ENCODE measurements at places on chromosomes 12 and 14.

DNA sequence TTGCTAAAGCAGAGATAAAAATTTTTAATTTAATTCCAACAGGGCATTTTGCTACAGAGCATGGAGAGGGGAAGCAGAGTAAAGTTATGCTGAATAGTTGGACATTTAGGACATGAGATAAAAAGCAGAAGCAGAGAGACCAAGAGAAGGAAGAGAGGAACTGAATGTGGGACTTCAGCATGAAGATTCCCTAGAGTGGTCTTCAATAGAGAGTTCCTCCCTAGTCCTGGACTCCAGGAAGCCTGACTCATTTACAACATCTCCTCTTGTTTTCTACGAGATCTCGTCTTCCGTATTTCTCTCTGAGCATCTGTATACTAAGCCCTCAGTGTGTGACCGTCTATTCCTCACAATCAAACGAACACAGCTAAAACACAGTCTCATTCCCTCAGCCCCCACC is 35.2 kb upstream of the IFT81 start:
- DNase-seq: no peak

GRCh38 chr14:42224053-42224888 is 617.6 kb downstream of the LRFN5 start:
- DNase-seq: peak; percentile 60

DNA sequence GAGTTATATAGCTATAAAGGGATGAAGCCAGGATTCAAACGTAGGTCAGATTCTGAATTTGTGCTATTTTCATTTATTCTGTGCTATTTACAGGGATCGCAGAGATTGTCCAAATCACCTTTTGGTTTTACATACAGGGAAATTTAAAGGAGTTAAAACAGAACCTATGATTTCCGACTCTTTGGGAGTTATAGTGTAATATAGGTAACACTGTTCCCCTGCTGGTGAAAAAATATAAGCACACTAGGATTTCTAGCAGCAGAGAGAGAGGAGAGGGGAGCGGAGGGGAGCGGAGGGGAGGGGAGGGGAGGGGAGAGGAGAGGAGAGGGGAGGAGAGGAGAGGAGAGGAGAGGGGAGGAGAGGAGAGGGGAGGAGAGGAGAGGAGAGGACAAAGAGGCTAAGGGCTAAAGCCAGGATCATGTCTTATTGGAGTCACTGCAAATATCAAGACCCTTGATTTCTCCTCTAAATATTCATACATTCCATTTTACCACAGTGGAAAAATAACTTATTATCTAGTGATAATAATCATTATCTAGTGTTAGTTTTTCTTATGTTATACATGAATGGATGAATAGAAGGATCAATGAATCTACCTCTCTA is 46.2 kb upstream of the KCNH5 start:
- no peak for DNase-seq

DNA sequence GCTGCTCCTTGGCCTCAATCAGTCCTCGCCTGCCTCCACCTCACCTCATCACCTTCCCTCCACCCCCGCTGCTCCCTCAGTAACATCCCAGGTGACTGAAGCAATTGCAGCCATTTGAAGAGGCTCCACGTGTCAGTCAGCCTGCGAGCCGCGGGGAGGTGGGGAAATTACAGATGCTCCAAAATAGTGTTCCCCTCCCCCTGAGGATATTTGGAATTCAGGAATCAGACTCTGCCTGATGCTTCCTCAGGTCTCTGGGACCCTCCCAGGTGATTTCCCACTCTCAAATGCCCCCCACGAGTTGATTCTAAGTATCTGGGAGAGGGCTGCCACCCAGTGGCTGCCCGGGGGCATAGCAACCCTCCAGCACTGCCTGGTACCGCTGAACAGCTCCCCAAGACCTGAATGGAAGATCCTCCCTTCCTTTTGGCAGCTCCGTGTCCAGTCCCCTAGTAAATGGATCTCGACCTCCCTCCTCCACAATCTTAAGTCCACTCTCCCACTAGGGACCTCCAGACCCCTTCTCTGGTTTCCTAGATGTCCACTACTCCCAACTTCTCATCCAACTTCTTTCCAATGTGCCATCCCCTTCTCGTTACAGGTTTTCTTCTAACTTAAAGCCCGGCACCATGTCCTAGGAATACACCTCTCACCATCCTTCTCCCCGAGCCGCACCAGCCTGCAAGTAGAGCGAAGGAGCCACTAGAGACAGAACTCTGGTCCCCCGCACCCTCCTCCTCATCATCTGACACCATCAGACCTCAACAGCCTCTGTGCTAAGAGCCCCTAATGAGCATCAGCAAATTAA is 1.4 kb upstream of the ASIC1 start:
- DNase-seq: peak; percentile 28

DNA sequence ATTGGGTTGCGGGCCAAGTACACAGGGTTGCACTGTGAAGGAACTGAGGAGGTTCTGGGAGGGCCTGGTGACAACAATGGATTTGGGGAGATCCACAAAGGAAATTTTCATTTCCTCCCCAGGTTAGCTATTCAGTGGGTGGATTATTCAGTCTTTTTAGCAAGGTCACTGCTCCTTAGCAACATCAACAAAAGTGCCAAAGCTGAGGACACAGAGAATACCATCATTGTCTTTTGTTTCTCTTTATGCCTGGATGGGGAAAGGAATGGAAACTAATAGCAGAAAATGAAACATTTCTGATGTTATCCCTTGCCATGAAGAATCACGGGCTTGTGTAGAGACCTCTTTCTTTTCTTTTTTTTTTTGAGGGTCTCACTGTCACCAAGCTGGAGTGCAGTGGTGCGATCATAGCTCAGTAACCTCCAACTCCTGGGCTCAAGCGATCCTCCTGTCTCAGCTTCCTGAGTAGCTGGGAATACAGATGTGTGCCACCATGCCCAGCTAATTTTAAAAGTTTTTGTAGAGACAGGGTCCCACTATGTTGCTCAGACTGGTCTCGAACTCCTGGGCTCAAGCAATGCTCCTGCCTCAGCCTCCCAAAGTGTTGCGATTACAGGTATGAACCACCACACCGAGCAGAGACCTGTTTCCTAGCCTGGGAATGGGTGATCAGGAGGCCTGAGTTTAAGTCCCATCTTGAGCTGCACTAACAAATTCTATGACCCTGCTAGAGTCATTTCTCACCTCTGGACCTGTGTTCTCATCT is 6.5 kb downstream of the PPP1R3E start:
- no peak for DNase-seq

DNA sequence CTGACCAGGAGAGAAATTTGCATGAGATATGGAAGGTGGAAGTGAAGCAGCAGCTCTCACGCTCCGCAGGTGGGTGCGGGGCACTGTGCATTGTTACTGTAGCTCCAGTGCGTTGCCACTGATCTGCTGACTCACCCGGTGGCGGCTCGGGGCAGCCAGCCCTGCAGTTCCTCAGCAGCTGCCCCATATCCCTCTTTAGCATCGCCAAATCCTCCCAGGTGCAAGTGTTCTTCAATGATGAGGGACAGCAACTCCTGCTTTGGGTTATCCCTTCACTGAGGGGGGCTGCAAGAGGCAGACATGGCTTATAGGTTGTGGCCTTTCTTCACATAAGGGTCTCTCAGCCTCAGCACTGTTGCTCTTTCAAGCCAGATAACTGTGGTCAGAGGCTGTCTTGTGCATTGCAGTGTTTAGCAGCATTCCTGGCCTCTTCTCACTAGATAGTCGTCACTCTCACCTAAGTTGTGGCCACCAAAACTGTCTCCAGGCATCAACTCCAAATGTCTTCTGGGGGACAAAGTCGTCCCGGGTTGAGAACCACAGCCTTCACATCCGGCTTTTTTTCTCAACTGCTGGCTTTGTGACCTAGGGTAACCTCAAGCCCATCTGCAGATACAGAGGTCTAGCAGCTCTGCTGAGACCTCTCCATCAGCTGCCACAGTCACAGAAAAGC is 180.8 kb downstream of the EFCAB11 start:
- DNase-seq: peak; percentile 13

GRCh38 chr14:32692441-32692840 is 246.2 kb upstream of the NPAS3 start:
- no peak for DNase-seq

GRCh38 chr14:60495946-60496345 is 10.1 kb upstream of the C14orf39 start:
- no peak for DNase-seq

GRCh38 chr12:58368001-58368400 is 426.6 kb downstream of the ATP23 start:
- no peak for DNase-seq

DNA sequence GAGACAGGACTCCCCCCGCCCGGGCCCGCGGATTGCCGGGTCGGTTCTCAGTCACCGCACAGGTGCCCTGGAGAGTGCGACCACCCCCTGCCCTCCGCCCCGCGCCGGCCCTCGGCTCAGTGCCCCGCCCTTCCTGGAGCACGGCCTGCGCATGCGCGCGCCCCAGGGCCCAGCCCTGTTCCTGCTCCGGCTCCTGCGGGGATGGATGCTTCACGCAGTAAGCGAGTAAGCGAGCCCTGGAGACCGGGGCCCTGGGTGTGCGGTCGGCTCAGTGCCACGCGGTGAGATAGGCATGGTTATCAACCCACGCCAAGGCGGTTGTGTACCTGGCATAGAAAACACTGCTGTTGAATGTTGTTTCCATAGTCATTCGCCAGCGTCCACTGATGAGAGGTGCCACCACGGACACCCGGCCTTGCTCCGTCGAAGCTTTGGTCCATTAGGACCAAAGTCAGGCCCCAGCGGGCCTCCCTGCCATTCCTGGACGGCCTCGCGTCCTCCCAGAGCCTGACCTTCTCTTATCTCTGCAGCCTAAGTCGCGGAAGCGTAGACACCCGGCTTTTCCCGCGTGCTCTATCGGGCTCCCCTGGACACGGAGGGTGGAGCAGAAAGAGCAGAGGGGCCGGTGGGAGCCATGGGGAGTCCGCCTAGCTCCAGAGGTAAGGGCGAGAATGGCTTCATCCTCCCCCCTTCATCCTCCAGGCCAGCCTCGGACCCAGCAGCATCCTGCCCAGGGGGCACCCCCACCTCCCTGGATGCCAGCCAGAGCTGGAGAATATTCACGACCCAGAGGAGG is 90.6 kb downstream of the PAPOLA start:
- no peak for DNase-seq

GRCh38 chr12:18752280-18752920 is 14.5 kb downstream of the CAPZA3 start:
- no peak for DNase-seq

GRCh38 chr12:95953000-95953399 is 9.9 kb downstream of the AMDHD1 start:
- DNase-seq: no peak

DNA sequence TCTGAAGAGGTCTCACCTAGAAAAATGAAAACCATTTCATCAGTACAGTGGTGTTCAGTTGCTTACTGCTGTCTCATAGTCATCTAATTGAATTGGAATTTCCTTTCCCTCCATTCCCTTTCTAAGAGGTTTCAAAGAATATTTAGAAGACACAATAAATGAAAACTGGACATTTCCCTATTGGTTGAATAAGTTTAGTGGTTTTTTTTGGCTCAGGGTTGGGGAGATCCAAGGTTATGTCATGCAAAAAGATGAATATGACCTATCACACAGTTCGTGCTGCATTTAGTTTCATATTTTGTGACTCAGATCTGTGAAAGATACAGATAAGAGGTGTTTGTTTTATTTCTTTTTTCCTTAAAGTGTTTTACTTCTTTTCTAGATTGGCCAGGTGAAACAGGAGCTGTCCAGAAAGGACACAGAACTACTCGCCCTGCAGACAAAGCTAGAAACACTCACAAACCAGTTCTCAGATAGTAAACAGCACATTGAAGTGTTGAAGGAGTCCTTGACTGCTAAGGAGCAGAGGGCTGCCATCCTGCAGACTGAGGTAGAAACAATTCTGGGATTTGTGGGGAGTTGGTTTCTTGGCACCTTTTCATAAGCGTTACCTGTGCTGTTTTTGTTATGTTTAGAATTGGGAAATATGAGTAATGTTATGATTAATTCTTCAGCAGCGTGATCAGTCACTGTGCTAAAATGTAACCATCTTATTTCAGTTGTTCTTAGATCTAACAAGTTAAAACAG is 124.6 kb downstream of the ERC1 start:
- DNase-seq: no peak
